Activated CD4-positive, alpha-beta T cell treated with anti-CD3 and anti-CD28 coated beads, Interleukin-2, amount 50 U/mL, for 1 hour (primary cell): ENCODE measurements at places on chromosomes 2 and 18.

DNA sequence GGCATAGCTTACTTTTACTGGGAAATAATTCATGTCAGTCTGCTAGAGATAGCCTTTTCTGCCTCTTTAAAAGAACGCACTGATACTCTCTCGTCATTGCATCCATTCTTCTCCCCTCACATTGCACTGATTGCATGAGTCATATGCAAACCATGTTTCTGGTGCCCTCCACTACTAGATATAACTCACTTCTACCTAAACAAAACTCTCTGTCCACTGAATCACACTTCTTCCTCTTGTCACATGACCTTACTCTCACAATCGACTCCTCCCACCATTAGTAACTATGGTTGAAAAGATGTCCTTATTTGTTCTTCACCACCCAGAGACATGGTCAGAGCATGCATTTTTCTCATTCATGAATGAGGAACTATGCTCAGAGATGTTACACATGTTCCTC, 158.0 kb downstream of the CSRNP3 start:
- DNase-seq: no peak

DNA sequence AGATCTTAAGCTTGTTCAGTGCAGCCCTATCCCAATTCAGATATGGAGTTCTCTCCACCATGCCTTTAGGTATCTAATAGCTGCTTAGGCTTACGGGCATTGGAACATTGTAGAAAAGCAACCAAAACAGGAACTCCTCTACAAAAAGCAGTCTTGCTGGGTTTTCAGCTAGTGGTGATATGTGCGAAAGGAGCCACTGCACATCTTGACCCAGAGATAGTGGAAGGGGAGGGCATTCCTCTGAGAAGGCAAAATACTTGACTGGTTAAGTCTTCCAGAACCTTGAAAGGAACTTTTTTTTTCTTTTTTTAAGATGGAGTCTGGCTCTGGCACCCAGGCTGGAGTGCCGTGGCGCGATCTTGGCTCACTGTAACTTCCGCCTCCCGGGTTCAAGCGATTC, 2.6 kb upstream of the TNFAIP6 start:
- DNase-seq: no peak

- DNase-seq: no peak
These were observed 96.1 kb downstream of the LTBP1 start for GRCh38 chr2:33042819-33043218.

DNA sequence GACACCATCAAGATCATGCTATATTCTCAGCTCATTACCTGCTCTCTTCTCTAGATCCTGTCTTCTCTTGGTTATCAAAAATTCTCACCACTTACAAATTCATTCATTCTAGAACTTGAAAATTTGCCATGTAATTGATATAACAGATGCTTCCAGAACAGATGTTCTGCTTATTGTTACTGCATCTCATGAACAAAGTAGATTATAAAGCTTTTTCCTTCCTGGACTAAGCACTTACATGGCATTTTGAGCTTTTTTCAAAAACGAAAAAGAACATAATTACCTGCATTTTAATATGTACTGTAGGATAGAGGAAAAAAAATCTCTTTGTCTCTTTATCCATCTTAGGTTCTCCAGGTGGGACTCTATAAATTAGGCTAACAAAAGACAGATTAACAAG, 79.6 kb upstream of the CREB1 start:
- no peak for DNase-seq

DNA sequence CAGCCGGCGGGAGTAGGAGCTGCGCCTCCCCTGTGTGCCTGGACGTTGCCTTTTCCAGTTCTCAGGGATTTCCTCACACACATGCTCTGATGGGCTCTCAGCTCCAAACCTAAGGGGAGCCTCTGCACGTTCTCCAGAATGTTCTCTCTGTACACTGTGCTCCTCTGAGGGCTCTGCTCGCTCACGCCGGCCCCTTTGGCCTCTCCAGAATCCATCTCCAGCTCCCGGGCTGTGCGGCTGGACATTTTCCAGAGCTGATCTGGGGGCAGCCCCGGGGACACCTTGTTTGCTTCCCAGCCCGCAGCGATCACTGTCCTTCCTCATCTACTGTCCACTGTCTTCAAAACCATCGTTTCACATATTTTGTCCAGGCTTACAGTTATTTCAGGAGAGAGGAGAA, 245.4 kb upstream of the HDAC4 start:
- DNase-seq: no peak

DNA sequence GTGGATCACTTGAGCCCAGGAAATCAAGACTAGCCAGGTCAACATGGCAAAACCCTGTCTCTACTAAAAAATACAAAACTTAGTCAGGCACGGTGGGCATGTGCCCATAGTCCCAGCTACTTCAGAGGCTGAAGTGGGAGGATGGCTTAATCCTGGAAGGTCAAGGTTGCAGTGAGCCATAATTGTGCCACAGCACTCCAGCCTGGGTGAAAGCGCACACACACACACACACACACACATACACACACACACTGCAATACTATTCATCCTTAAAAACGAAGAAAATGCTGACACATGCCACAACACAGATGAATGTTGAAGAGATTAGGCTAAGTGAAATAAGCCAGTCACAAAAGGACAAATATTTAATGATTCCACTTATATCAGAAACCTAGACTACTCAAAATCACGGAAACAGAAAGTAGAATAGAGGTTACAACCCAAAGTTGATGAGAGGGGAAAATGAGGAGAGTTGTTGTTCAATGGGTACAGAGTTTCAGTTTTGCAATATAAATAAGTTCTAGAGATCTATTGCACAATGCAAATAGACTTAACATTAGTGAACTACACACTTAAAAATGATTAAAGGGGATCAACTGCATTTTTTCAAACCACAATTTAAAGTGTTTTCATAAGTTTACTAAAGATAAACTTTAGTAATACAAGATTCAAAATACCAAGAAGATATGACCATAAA, 114.5 kb downstream of the USP34 start:
- no peak for DNase-seq

DNA sequence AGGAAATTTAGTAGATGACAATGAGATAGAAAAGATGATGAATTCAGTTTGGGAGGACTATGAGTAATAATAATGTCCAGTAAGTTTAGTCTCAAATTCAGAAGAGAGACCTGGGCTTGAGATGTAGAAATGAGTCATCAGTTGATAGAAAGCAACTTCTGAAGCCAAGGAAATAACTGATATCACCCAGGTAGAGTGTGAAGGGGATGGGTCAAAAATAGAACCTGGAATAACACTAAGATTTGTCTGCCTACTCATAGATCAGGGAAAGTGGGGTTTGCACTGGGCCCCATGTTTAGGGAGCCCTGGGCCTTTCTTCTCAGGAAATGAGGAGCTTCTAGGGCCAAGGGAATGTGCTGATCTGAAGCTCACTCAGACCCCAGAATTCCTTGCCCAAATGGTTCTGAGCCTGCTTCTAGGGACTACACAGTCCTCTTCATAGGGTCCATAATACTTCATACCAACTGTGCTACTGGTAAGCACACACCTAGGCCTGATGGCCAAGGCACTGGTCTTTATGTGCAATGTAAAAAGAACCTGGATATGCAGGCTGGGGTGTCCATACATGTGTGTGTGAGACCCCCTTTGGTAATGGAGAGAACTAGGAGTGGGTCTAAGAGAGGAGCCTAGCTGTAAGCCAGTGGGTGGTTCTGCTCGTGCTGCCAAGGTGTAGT, 141.2 kb downstream of the IKZF2 start:
- DNase-seq: no peak

DNA sequence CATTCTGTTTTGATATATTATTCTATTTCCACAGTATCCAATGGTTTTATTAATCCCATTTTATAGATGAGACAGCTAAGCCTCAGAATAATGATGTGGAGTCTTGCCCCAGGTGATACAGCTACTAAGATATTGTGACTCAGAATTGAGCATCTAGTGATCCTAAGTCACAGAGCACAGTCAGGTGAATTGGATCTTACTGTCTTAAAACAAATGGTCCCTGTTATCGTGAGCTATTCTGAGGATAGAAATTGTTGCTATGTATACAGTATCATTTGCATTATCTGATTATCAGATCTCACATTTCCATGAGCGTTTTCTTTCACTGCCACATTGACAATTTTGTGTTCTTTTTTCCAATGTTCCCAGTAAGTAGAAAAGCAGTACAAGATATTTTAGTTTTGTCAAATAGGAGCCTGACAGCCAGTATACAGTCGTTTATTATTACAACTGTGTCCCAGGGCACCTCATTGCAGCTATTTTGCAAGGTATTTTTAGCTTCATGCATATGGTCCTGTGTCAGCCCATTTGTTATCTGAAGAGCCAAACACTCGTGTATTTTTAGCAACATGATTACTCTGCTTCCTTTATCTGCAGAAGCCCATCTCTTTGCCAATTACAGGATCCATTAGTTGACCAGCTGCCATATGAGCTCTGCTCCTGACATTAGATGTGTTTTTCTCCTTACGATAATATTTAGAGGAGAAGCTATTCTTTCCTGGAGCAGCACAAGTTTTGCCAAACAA, 25.1 kb upstream of the SGPP2 start:
- DNase-seq: no peak

DNA sequence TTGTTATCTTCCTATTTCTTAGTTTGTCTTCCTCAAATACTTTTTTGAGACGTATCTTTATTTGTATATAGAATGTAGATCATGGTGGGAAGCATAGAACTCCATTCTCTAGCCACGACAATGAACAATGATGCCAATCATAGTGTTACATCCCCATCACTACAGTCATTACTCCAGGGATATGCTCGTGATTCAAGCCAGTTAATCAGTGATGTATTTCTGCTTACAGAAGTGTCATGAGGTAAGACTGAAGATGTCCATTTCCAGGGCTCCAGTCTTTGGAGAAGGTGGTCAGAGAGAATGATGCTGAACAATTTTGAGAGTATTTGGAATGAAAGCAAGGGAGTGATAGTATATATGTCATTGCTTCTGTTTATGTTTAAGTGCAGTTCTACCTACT, 777.2 kb upstream of the TMEFF2 start:
- no peak for DNase-seq

- DNase-seq: peak; percentile 77
These were observed 14.2 kb upstream of the CXCR4 start for GRCh38 chr2:136131961-136132824.

GRCh38 chr2:27581417-27582128, 1.3 kb upstream of the ZNF512 start:
- DNase-seq: no peak

DNA sequence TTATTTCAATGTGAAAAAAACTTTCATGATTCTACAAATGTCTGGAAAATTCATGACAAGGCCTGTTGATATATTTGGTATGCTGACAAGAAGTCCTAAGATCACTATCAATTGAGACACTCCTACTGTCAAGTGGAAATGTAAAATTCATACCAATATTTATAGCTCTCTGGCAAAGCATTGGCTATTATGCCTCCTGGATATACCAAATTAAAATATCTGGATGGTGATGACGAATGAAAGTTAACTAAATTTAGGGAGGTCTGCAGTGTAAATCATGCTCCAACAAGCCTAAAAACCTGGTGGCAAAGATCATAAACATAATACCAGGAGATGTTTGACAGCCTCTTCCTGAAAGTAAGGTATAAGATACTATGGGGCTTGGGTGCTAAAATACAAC, 41.1 kb upstream of the TCF4 start:
- DNase-seq: no peak

DNA sequence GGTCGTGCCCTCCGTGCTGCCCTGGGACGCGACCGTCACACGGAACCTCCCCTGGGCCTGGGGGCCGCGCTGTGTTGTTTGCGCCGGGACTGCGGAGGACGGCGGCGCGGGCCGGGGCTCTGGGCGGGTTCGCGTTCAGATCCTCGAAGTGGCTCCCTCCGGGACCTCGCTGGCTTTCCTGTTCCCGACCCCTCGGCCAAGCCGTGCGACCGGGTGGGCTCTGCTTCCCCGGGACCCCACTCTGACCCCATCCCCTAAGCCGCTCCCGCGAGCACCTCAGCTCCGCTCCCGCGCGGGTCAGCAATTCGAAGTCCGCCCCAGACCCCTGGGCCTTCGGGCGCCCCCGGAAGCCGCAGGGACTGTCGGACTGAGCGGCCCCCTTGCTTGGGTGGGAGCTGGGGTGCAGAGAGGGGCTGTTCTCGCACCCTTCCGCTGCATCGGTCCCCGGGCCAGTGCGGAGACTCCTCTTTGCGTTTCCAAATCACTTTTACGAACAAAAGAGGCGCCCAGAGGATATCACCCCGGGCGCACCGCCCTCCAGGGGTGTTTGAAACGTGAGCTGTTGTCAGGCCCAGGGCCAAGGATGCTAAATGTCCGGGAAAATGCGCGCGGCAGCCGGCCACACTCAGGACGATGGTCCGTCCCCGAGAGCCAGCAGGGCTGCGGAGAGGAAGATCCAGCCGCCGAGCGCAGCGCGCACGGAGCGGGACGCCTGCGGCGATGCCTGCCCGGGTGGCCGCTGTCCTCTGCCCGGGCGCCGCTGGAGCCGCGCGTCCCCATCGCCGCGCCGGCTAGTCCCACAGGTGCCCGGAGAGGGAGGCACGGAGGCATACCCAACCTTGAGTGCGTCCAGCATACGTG, 73.5 kb downstream of the ZCCHC2 start:
- no peak for DNase-seq

DNA sequence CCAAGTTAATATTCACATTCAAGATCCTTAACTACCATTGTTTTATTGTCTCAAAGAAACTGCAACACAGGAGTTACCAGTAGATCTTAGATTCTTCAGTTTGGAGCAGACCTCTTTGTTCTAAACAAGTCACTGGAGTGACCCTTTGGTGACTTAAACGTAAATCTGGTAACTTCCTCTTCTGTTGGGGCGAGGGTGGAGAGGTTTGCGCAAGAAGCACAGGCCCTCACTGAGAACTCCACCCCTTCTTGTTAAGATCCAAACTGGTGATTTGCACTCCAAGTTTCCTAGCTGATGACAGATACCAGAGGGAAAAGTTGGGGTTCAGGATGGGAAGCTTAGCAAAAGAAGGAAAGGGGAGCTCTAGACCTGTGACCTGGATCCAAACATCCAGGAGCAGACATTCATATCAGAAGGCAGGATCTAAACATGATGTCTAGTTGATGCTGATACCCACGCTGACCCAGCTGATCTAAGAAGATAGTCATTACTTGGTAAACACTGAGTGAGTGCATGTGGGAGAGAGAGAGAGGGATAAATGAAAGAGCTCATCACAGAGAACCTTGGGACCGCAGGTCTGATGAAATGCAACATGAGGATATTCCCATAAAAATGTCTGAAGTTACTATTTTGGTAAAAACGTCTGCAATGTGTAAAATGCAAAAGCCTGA, 256.0 kb downstream of the CDH20 start:
- DNase-seq: no peak

GRCh38 chr2:233303252-233303651, 4.4 kb upstream of the SAG start:
- DNase-seq: no peak

- DNase-seq: no peak
These were observed 308.1 kb downstream of the OSR1 start for GRCh38 chr2:19050354-19050753.

- DNase-seq: no peak
These were observed 62.5 kb downstream of the BABAM2 start for GRCh38 chr2:27953077-27953476.
